ENCODE measurements at places on chromosomes 4 and X.

DNA sequence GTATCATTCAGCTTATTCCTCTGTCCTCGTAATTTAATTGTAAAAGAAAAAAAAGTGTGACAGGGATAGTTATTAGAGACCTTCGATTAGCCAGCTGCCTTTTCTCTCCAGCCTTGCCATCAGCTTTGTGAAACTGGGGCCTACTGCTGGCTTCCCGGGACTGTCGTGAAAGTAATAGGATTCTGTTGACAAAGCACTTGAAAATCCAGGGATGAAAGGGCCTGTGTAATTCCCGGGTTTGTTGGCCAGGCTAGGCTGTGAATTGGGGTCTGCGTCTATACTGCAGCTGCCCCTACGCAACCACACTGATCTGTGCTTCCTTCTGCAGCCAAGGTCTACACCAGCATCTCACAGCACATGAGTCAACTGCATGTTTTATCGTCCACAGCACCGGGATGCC lies 120.4 kb upstream of the SCML1 start:
- DNase-seq: no peak
- H3K4me3 ChIP-seq: no peak overlapping the region
- H3K27me3 ChIP-seq: no peaks in the 10 kb centered on the region
- H3K4me1 ChIP-seq: no peaks in the 10 kb centered on the region
- no peaks in the 10 kb centered on the region for H3K36me3 ChIP-seq

GRCh38 chrX:19373351-19373891 lies 29.7 kb downstream of the PDHA1 start:
- H3K4me3 ChIP-seq: peak overlapping the region; percentile 86
- peaks cover 6% of the 10 kb centered on the region for H3K4me1 ChIP-seq

GRCh38 chr4:25991340-25991739 lies 77.3 kb downstream of the SMIM20 start:
- no peaks in the 10 kb centered on the region for H3K36me3 ChIP-seq
- H3K27ac ChIP-seq: peak overlapping the region; percentile 24
- H3K27me3 ChIP-seq: peaks cover 9% of the 10 kb centered on the region

DNA sequence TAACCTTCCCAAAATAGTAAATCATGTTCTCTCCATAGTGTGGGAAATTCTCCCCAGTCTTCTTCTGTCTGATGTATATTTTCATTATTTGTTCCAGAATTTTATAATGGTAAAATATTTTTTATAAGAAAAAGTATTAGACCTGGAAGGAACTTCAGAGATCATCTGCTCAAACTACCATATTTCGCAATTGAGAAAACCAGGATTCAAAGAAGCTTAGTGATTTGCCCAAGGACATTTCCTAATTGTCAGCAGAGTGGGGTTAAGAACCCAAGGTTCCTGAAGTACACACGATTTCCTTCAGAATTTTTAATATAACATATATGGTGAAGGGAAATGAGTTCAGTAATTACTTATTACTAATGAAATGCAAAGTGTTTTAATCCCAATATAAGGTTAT lies 24.1 kb downstream of the OCIAD1 start:
- H3K4me3 ChIP-seq: no peak overlapping the region
- peaks cover 31% of the 10 kb centered on the region for H3K4me1 ChIP-seq
- H3K27me3 ChIP-seq: no peaks in the 10 kb centered on the region
- no peak overlapping the region for H3K27ac ChIP-seq

DNA sequence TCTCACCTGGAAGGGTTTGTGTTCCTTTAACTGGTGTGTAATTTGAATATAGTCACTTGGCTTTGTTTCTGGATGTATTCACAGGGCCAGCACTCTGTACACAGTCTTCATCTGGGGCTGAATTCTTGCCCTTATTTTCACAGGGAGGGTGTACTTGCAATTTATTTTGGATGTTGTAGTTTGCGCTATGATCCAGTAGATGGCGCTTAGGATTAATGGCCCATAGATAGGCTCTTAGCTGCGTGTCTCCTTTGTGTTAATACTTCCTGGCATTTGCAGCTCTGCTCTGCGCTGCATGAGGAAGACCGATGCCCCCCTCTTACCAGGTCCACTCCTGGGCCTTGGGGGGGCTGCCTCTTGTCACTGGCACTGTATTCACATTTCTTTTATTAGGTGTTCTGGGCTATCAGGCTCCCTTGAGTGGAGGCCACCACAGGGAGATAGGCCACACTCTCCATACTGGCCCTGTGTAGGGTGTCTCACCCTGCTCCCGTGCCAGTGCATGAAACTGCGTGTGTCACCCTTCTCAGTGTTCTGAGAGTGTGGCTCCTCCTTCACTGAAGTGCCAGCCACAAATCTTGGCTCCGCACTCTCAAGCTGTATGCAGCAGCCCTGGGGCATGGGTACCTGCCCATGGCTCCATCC lies 562.2 kb downstream of the ZIC3 start:
- H3K4me3 ChIP-seq: no peak overlapping the region
- H3K27ac ChIP-seq: no peak overlapping the region
- no peaks in the 10 kb centered on the region for H3K36me3 ChIP-seq
- H3K4me1 ChIP-seq: no peaks in the 10 kb centered on the region
- DNase-seq: no peak
- H3K27me3 ChIP-seq: no peaks in the 10 kb centered on the region
